ENCODE measurements at places on chromosomes 7 and 10. TPM values are rescaled to one million over a fixed set of nuclear protein-coding genes. Genes with fewer than 3 reads are reported as not detected.

Gene DKK1
- total RNA-seq = 122 TPM

Gene ANKRD7
- not detected for total RNA-seq

Gene TWIST1
- 2.4 TPM for total RNA-seq

- no peak overlapping the region for H3K27ac ChIP-seq
- H3K36me3 ChIP-seq = peaks cover 36% of the 10 kb centered on the region
- no peaks in the 10 kb centered on the region for H3K27me3 ChIP-seq
- H3K4me3 ChIP-seq = no peak overlapping the region
- DNase-seq = no peak
- H3K4me1 ChIP-seq = no peaks in the 10 kb centered on the region
These were observed 20.0 kb downstream of the CAMK2G start for GRCh38 chr10:73854310-73854709.

Gene ACADSB
- total RNA-seq = 8.7 TPM

Gene MOGAT3
- total RNA-seq = not detected

DNA sequence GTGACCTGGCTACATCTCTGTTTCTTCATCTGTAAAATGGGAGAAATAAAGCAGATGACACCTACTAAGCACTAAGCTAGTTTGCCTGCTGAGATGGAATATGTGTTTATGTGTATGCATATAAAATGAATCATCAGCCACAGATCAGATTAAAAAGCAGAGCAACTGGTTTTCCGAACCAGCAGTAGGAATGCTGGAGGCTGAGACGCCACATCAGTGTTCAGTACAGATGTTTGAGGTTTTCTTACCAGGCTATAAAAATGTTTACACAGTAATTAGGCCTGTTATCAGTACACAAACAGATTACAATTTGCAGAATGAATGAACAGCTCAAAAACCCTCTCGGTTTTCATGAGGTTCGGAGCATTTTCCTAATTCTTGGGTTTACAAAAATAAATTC, 85.8 kb downstream of the CALN1 start:
- no peak overlapping the region for H3K4me3 ChIP-seq
- H3K27me3 ChIP-seq = no peaks in the 10 kb centered on the region
- no peak overlapping the region for H3K27ac ChIP-seq

DNA sequence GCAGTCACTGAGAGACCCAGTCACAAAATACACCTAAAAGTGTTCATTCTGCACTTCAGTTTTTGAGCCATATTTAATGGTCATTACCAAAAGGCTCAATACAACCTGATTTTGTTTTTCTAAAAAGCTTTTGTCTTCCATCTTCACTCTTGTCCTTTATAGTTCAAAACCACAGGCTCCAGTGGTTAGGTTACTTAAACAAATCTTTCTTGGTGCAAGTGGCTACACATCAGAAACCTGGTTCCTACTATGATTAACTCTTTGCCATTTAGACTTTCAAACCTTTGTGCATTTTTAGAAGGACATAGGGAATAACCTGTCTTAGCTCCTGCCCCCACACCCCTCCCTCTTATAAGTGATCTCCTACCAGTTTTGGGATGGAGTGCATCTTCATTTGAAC, 135.8 kb downstream of the STRA8 start:
- no peak for DNase-seq
- no peak overlapping the region for H3K4me3 ChIP-seq
- no peaks in the 10 kb centered on the region for H3K36me3 ChIP-seq
- H3K27me3 ChIP-seq = no peaks in the 10 kb centered on the region
- peaks cover 32% of the 10 kb centered on the region for H3K4me1 ChIP-seq

Gene OPALIN
- total RNA-seq = not detected

Gene HOXA5
- 8.3 TPM for total RNA-seq

- H3K27ac ChIP-seq = no peak overlapping the region
- DNase-seq = no peak
- H3K36me3 ChIP-seq = no peaks in the 10 kb centered on the region
- no peak overlapping the region for H3K4me3 ChIP-seq
- peaks cover 8% of the 10 kb centered on the region for H3K4me1 ChIP-seq
- peaks cover 51% of the 10 kb centered on the region for H3K27me3 ChIP-seq
These were observed 63.3 kb upstream of the PRSS1 start for GRCh38 chr7:142685877-142686508.

Gene CCDC3
- total RNA-seq = not detected

Measured in Calu3 (cell line).